ENCODE measurements at places on chromosomes 5 and 9.
A peak's percentile ranks its signal among the peaks of the same experiment; 100 is the strongest.

DNA sequence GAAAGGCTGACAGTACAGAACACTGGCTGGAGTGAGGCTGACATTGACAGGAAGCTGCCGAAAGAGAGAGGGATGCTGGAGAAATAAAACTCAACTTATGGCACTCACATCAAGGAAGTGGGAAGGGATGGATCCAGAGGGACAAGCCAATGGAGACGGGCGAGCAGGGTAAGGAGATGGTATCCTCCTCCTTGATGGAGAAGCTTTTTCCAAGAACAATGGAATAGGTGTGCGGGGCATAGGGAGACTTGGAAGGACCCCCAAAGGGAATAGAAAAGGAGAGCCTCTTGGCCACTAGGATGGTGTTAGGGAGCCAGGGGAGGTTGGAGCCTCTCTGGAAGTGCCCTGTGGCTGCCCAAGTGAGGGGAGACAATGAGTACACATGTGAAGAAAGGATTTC lies 58.4 kb upstream of the GRHPR start:
- DNase-seq, result no peak

GRCh38 chr9:133103183-133103986 lies 17.7 kb downstream of the RALGDS start:
- DNase-seq, result peak; percentile 67

GRCh38 chr5:175202463-175203068 lies 241.4 kb downstream of the DRD1 start:
- DNase-seq, result peak; percentile 40

- DNase-seq, result no peak
Measured at GRCh38 chr5:424301-425110, 18.5 kb upstream of the EXOC3 start.

DNA sequence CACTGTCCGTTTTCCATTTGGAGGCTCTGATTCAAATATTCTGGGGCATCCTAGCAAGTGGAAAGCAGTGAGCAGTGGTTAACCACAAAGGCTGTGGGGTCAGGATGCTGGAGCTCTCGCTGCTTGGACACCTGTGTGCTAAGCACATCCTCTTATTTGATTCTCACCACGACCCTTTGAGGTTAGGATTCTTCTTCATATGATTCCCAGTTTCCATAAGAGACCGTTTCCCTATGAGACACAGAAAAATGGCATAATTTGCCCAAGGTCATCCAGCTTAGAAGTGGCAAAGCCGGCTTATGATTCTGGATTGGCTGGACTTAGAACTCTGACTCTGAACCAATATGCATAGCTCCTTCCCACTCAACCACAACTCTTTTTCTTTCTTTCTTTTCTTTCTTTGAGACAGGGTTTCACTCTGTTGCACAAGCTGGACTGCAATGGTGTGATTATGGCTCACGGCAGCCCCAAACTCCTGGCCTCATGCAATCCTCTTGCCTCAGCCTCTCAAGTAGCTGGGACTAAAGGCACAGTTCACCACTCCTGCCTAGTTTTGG lies 207.7 kb downstream of the TTLL11 start:
- no peak for DNase-seq
